Fibroblast of lung (primary cell): ENCODE measurements at places on chromosomes 5 and 9.

GRCh38 chr9:29778281-29778849, 2205.1 kb upstream of the C9orf72 start:
- DNase-seq, result no peak

- DNase-seq, result no peak
Observed at GRCh38 chr5:80810425-80810824, 149.7 kb upstream of the RASGRF2 start.

DNA sequence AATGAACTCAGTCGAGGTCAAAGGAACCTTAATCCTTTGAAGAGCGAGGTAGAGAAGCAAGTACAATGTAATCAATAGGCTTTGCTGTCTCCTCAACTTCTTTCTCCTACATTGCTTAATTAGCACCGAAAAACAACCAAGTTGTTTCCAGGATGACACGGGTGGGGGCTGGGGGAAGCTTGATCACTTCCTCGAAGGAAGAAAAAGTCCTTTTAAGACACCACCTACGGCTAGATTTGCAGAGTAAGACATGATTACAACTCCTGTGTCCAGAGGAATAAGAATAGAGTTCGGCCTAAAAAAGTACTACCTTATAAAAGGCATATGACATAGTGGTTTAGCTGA, 811 bp upstream of the ARRDC3 start:
- peak; percentile 28 for DNase-seq

GRCh38 chr9:95171596-95171995, 145.9 kb downstream of the FANCC start:
- DNase-seq, result peak; percentile 18

- no peak for DNase-seq
Observed at GRCh38 chr9:136153381-136154065, 34.8 kb upstream of the TMEM250 start.

DNA sequence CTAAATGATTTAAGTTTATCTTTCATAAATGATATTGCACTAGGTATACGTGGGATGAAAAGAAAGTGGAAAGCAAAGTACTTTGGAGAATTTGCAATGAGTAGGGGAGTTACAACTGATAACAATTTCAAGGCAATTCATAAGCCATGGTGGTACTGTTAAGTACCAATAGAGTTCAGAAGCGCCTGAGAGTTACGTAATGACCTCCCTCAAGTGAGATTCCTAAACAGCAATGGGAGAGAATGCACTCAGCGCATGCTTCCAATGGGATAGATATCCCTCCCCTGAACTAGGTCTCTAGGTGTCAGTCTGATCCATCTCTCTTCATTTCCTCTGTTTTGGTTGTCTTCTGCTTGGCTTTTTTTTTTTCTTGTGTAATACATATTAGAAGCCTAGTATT, 249.3 kb downstream of the NNT start:
- DNase-seq, result no peak

DNA sequence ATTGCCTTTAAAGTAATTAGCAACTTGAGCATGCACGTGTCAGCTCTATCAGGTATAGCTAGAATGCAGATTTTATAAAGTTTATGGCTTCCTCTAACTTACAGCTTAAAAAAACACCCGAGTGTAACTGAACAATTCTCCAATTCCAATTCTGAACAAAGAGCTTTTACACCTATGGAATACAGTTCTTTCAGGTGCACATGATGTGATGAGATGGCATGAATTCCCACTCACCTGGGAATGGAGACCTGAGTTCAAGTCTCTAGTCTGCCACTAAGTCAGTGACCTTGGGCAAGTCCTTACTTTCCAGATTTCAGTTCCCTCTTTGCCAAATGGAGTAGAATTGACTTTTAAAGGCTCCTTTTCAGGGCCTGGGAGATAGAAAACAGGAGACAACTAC, 1.8 kb downstream of the ZFAND5 start:
- DNase-seq, result no peak

DNA sequence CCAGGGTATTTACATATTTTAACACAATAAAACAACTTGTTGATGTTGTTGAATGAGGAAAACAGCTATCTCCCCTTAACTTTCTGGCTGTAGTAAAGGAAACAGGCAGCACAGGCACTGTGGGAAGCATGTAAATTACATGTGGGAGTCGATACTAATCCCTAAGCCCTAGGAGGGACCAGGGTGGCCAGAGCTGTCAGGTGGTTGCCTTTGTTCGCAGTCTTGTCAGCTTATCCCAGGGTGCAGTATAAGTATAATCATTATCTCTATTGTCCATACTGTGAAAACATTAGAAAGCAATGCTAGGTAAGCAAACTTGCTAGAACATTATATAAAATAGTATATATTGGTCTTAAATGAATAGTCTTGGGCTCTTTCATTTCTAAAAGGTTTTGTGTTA, 125.6 kb upstream of the RPS23 start:
- no peak for DNase-seq

DNA sequence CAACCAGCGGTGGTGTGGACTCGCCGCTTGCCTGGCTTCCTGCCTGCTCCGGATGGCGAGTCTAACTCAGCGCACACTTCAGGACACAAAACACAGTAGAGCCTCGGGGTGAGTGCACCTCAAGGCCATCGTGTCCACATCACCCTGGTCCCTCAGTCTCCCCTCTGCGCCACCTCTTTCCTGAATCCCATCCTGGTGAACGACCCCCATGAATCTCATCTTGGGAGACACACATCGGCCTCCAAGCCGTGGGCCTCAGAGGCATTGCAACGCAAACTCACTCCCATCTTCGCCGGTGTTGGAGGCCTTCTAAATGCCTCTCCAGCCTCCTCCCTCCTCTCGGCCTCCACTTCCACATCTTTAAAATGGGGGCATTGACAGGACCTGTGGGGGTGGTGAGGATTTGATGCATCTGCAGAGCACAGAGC, 124.3 kb downstream of the COL23A1 start:
- DNase-seq, result no peak

DNA sequence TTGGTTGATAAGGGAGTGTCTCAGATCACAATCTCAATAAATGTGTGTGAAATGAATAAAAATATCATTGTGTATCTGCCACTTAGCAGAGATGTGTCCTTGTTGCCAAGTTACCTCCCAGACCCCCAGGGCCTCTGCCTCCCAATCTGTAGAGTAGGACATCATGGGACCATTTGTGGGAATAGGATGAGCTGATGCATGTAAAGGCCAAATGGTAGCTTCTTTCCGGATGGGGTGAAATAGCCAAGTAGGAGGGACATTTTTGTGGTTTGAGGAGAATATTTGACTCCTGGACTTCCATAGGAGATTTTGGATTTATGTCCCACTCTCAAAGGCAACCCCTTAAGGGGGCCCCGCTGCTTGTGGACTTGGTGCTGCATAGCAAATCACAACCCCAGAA, 82.6 kb upstream of the HRH2 start:
- DNase-seq, result no peak

DNA sequence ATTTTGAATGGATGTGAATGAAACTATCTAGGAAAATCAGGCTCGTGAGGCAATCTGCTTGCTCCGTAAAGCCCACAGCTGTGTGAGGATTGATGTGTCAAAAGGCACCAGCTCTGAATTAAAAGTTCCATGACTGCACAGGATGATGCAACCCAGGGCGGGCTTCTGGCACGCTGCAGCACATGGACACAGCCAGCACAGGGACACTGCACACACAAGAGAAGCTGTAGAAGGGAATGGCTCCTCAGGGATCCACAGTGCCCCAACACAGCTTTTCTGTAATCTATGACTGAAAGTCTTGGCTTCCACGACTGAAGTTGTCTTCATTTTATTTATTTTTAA, 151.0 kb downstream of the GCNT1 start:
- DNase-seq, result peak; percentile 92

DNA sequence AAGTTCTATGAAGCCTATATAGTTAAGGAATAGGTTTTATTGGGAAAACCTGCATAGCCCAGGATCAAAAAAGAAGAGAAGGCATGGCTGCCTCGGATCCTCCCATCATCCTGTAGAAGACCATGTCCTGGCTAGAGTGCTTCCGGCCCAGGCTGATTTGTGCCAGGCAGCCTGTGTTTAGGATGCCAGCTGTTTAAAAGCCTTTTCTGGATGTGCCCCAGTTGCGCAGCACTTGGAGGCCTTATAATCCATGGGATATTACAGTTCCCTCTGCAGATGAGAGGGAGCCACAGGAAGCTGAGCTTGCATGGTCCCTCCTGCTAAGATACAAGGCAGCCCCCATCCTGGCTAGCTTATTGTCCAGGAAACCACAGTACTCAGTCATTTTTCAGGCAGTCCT, 97.9 kb downstream of the CHSY3 start:
- DNase-seq, result no peak

- DNase-seq, result no peak
Observed at GRCh38 chr9:99602854-99603253, 218.8 kb upstream of the NR4A3 start.

- no peak for DNase-seq
Observed at GRCh38 chr5:160071516-160071915, 47.7 kb downstream of the PWWP2A start.

GRCh38 chr5:121027636-121028035, 563.5 kb downstream of the PRR16 start:
- no peak for DNase-seq

DNA sequence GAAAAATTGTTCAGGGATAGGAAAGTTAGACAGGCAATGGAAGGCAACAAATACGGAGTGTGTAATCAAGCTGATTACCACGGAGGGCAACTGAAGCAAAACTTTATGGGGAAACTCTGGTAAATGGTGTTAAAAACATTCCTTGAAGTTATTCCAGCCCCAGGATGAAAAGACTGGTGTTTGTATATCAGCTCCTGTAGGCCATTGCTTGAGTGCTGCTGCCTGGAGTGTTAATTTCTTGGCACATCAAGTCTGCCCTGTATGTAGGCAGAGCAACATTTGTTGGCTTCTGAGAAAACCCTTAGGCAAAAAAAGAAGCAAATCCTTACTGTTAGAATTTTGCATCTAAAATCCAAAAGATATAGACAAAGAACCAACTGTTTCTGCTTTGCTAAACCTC, 686.5 kb upstream of the ACO1 start:
- no peak for DNase-seq

- DNase-seq, result no peak
Observed at GRCh38 chr5:132181011-132181629, 46.5 kb downstream of the P4HA2 start.

DNA sequence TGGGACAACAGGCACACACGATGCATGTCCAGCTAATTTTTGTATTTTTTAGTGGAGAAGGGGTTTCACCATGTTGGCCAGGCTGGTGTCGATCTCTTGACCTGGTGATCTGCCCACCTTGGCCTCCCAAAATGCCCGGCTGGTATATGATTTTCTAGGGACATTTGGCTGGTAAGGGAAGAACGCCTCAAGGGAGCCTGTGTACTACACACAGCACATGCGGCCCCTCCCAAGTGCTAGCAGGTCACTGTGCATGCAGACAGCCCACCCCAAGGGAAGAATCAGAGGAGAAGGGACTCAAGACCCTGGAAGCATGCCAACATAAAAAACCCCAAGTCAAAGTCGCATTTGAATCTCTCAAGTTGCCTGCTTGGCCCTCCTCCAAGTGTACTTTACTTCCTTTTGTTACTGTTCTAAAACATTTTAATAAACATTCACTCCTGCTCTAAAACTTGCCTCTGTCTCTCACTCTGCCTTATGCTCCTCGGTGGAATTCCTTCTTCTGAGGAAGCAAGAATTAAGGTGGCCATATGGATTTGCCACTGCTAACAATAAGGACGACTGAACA, 24.3 kb upstream of the OTULINL start:
- DNase-seq, result no peak

DNA sequence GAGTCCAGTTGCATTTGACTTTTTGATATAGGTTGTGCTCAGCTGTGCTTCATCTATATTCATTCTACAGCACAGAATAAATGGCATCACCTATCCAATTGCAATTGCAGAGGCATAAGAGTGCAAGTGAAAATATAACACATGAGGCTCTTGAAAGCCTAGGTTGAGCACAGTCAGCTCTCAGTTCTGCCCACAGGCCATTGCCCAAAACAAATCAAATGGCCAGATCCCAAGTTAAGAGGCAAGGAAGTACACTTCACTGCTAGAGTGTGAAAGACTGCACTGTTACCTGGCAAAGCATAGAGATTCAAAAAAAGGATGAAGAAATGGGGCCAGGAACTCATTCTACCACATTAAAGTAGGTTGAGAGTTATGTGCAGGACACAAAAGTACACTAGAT, 305.5 kb upstream of the SEMA6A start:
- no peak for DNase-seq

GRCh38 chr5:58887721-58888409, 305.0 kb downstream of the RAB3C start:
- peak; percentile 2 for DNase-seq

DNA sequence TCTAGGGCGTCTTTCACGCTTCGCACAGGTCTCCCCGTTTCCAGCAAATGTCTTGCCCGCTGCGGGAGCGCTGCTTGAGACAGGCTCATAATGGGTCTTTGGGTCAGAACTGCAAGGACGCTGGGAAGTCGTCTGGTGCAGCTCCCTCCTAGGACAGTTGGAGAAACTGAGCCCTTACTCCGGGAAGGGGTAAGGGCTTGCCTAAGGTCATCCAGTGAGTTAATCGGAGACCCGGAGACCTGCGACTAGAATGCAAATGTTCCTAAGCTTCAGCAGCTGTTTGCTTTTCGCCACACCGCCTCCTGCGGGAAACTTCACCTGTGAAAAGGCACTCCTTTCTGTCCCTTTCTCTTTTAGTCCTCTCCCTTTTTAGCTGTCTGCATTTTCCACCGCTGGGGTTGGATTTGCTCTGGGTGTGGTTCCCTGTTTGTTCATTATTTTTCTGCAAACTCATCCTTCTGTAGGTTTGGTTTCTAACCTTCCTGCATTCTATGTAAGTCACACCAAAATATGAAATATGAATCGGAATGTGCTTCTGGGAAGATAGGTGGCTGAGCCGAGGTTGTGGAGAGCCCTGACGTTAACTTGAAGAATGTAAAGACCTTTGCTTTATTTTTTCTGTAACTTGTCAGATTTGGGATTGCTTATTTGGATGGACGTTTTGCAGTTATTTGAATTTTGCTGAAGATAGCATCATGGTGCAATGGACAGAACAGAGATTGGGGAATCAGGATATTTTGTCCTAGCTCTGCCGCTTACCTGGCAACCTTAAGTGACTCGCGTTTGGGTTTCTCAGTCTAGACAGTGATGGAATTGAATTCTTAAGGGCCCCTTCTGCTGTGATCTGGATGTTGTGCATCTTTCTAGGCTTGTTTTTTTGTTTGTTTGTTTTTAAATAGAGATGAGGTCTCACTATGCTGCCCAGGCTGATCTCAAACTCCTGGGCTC, 909 bp downstream of the SLC36A1 start:
- DNase-seq, result peak; percentile 4

GRCh38 chr5:133367984-133368383, 244.4 kb downstream of the FSTL4 start:
- no peak for DNase-seq

- no peak for DNase-seq
Observed at GRCh38 chr5:141413540-141414069, 818 bp downstream of the PCDHGA10 start.

GRCh38 chr9:426264-426663, 211.6 kb downstream of the DOCK8 start:
- DNase-seq, result no peak

DNA sequence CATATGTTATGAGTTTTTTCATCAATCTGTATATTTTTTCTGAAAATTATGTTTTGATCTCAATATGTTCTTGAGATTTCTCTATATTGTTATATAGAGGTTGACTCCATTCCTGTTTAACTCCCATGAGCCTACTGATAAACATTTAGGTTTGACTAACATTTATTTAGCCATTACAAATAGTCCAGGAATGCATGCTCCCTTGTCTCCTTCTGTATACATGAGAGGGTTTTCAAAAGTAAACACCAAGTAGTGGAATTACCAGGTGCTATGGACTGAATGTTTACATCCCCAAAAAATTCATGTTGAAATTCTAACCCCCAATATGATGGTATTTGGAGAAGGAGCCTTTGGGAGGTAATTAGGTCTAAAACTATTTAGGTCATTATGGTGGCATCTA, 3.5 kb upstream of the OR5C1 start:
- no peak for DNase-seq
